ENCODE measurements at places on chromosomes 13 and 19.

GRCh38 chr13:33228648-33229445, 56.7 kb downstream of the STARD13 start:
- no peak for DNase-seq

- no peak for DNase-seq
Measured at GRCh38 chr13:102758842-102759241, 14.7 kb downstream of the TEX30 start.

DNA sequence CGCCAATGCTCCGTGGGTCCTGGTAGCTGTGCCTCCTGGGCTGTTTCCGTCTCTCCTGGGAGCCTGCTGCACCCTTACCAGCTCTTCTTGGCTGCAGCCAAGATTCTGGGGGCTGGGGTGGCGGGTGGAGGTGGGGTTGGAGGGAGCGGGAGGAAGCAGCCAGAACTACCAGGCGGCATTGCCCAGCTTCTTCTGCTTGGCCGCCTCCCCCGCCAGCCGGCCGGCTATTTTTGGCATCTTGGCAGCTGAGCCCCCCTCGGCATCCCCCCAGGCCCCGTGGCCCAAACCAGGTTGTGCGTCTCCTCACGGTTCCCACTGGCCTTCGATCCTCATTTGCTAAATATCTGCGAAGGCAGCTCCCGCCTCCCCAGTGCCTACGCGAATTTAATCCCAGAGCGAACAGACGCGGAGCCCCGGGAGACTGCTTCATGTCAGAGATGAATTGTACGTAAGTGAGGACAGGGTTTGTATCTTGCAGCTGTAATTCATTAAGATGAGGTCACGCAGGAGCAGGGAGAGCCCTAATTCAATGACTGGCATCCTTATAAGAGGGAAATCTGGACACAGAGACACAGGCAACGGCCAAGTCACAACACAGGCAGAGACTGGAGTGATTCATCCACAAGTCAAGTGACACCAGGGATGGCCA, 12.8 kb upstream of the PEAK3 start:
- no peak for DNase-seq

- no peak for DNase-seq
Measured at GRCh38 chr13:35917252-35917941, 213.8 kb downstream of the DCLK1 start.

DNA sequence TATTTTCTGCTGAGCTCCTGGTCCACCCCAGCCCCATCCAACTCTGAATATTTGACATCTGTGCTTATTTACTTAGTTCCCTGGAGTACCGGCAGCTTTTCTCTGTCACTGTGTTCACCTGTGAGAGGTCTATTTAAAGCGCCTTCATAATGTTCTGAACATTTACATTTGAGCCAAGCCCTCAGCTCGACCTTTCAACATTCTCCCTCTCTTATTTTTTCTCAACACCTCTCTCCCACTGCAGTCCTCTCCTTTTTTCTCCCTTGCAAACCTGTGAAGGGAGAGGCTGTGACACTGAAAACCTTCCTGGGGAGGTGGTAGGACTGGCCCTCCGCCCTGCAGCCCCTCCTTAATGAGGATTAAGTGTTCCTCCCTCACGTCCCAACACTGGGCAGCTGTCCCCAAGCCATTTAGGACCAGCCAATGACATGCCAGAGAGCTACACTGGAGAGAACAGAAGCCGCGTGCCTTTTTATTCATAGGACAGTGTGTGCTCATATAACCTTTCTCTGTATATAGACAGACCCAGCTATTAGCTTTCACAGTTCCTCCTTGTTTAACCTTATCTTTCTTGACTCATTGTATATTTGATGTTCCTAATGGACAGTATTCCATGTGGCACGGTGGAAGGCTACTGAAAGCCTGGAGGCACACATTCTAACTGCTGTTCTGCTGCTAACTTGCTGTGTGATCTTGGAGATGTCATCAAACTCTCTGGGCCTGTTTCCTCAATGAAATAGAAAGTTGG, 134.8 kb downstream of the NUFIP1 start:
- DNase-seq = no peak

DNA sequence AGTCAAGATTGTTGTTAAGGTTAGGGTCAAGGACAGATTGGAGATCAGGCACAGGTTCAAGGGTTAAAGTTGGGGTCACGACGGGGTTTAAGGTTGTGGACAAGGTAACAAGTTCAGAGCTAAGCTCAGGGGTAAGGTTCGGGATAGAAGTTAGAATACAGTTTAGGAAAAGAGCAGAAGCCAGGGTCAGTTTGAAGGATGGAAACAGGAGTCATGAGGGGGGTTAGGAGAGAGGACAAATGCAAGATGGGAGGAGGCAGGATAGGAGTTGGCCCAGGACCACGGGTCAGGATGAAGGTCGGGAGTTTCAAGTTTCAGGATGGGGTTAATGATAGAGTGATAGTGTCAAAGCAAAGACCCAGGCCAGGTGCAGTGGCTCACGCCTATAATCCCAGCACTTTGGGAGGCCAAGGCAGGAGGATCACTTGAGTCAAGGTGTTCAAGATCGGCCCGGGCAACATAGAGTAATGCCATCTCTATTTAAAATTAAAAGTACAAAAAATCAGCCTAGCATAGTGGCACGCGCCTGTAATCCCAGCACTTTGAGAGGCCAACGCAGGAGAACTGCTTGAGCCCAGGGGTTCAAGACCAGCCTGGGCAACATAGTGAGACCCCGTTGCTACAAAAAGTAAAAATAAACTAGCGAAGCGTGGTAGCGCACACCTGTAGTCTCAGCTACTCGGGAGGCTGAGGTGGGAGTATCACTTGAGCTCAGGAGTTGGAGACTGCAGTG, 7.7 kb downstream of the NPHS1 start:
- no peak for DNase-seq

DNA sequence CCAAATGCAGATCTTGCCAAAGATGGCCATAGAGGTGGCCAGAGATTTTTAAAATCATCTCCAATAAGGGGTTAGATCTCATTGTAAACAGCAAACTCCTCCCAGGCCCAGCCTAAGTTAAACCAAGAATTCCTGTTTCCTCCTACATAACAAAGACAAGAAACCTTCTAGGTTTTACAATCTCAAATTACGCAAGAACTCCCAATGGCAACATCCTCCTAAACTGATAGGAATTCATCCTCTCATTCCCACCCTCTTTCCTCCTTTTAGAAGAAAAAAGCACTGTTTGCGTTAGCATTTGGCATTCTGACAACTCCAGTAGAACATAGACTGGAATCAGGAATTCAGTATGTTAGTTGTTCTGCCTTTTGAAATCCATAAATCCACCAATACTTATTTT, 14.6 kb downstream of the PROSER1 start:
- no peak for DNase-seq

GRCh38 chr13:89393758-89394304, 1722.7 kb downstream of the SLITRK5 start:
- no peak for DNase-seq

GRCh38 chr13:91698308-91698707, 299.9 kb downstream of the GPC5 start:
- DNase-seq = no peak

GRCh38 chr19:17606590-17607185, 51.2 kb downstream of the COLGALT1 start:
- DNase-seq = no peak

GRCh38 chr19:13267889-13268288, 117.7 kb downstream of the IER2 start:
- DNase-seq = no peak

DNA sequence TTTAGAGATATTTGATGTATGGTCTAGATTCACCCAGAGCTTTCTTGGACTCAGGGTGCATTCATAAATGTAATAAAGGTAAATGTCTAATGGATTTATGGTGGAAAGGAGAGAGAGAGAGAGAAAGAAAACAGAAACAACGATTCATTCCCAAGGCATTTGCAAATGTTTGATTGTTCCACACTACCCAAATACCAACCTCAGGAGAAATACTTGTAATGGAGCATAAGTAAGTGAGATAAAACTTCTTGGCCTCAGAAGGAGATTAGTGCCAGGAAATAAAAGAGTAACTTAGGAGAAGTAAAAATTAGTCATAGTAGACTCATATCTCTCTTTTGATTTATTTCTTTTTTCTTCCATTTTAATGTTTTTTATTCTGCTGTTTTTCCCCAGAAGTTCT, 40.6 kb upstream of the DGKH start:
- DNase-seq = no peak

DNA sequence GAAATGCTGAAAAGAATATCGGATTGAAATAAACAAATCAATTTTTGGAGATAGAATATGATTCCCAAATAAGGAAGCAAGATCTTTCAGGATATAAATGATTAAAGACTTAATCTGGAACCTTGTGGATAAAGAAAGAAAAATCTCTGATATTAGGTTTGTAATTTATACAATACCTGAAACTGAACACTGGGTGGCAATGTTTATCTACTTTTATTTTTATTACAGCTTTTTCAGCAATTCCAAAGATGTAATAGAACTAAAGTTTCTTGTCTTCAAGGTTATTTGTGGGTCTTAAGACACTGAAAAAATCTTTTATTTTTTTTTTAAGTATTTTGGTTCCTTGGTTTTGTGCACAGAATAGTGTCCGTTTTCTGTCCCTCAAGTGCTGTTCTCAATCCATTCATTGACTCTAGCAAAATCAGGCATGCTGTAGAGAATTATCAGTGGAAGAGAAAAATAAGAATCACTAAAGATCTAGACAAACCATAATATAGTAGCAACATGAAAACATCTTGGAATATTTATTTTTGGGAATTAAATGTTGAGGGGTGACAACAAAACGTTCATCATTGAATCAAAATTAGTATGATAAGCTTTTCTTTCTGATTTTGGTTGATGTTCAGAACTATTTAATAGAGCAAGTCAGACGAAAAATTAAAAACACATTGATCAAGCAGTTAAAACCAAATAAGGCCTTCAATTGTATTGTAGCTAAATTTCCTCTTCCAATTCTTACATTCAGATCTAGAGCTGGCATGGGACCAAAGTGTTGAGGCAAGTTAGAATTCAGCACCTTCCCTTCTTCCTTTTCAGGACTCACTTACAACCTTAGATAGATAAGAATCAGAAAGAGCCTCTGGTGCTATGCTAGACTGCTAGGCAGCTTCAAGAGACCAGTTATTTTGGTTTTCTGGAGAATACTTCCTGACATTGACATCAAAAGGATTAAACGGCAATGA, 704.4 kb upstream of the PCDH20 start:
- DNase-seq = no peak

GRCh38 chr19:49340865-49341718, 5.9 kb downstream of the CD37 start:
- DNase-seq = no peak

GRCh38 chr13:93794197-93794885, 567.7 kb downstream of the GPC6 start:
- DNase-seq = no peak

- no peak for DNase-seq
Measured at GRCh38 chr13:85413664-85414063, 385.6 kb downstream of the SLITRK6 start.

GRCh38 chr13:37410316-37410715, 188.3 kb downstream of the POSTN start:
- DNase-seq = no peak

DNA sequence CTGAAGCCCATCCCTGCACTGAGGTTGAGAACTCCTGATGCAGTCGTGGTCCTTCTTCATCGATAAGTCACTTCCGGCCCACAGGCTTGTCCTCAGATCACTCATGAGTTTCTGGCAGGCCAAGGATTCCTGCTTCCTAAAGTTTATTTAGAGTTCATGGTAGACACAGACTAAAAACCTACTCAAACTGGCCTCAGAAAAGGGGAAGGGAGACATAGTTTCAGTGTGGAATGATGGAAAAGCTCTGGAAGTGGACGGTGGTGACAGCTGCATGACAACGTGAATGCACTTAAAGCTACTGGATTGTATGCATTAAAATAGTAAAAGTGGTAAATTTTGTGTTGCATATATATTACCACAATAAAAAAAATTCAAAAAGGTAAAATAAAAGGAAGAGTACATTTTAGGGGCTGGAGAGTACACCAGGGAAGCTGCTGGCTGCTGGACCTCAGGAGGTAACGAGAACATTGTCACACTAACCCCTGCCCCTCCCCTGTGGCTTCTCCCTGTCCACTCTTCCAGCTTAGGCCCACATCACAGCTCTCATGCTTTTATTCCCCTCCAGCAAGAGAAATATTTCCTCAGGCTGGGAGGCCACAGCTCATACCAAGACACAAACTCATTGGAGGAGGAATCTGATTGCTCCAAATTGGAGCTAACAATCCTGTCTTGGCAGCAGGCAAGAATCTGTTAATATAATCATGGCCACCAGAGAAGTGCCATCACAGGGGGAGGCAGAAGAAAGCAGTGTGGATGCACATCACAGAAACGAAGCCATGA, 741.0 kb downstream of the UQCRFS1 start:
- DNase-seq = no peak

DNA sequence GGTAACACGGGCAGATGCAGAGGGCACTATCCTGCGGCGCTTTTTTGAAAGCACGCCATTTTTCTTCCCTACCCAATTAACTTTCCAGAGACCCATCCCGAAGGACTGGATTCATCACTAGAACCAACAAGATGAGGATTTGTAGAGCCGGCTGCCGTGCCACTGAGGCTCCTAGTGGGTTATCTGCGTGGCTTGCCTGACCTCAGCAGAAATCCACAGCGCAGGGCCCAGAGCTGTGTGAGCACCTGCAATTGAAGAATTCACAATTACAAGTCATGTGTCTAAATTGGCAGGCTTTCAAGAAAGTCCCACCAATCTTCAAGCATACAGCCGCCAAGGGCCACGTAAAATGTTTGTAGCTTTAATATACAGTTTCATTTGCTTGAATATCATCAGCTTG, 75.5 kb downstream of the ALOX5AP start:
- DNase-seq = no peak

DNA sequence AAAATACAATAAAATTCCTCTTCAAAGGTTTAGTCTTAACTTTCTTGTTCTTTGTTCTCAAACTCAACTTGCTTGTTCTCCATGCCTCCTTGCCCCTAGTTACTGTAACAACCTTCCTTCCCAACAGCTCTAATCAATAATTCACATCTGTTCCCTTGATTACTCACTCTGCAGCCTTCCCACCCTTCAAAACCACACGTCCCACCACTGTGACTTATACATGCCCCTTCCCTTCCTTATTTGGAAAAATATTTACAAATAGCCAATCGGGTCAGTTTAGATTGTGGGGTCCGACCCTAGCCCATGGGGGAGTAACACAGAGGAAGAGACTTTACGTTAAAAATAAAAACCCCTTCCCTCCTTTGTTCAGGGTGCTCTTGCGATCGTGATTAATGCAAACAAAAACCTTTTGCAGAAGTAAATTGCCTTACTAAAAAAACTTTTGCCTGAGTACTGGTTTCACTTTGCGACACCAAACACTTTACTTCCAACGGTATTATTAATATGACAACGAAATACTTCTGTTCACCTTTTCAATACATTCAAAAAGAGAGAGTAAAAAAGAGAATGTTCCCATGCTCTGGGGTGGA, 512 bp upstream of the ZNF93 start:
- no peak for DNase-seq
